Activated CD4-positive, alpha-beta T cell treated with anti-CD3 and anti-CD28 coated beads, Interleukin-2, amount 50 U/mL, for 16 hours (primary cell): ENCODE measurements at places on chromosomes 6 and 20.
A peak's percentile ranks its signal among the peaks of the same experiment; 100 is the strongest.

DNA sequence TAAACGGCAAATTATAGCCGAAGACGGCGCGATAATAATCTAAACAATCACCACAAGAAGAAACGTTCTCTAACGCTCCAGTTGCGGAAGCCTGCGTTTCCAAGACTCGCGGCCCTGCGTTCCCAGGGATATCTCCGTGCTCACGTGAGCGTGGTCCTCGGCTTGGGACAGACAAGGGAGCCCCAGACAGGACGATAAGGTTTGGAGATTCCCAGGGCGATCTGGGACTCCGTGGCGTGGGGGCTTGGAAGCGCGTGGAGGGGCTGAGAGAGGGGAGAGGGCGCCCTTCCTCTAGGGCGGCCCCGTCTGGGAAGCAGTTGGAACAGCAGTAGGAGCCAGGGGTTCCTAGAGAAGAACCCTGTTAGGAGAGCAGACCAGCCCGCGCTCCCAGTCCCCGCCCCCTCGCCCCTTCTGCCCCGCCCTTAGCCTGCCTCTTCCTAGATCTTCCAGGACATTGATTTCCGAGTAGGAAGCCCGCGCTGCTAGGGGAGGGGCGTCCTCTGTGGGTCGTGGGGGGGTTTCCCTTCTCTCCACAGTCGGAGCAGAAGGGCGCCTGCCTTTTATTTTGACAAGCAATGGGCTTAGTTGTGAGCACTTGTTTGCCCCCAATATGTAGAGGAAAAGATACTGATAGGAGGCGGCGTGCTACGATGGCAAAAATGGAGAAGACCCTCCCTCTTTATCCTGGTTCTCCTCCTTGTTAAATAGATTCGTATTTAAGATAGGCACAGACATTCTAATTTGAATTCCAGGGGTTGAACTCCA, 10.6 kb downstream of the NRN1 start:
- DNase-seq: no peak

DNA sequence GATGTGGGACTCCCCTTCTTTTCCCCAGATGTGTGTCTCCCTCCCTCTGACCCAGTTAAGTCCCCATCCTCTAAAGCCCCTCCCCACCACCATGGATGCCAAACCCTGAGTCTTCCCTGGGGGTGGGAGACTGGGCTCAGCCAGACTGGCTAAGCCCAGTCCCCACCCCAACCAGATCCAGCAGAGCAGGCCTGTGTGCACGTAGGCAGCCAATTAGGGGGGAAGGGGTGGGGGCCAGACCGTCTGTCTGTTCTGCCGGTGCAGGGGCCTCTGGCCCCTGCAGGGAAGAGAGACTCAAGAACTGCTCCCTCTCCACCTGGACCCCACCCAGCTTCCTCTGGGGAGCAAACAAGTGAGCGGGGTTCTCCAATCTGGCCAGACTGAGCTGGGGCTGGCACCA, 605 bp downstream of the COX4I2 start:
- no peak for DNase-seq

DNA sequence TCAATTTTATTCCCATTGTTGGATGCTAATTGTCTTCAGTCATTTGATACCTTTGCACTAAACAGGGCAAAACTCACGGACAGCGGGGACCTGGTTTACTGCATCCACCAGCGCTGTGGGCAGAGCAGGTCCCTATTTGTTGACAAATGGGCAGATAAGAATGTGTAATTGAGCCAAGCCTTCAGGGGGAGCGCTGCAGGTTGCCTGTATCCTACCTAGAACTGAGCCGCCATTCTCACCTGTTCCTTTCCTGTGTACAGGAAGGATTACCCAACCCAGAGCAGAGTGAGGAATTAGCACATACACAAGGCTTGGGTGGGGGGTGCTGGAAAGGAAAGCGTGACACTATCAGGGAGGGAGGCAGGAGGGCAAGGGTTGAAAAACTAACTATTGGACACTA, 89.1 kb upstream of the FOXA2 start:
- DNase-seq: no peak

- no peak for DNase-seq
These were observed 715.6 kb upstream of the NRSN1 start for GRCh38 chr6:23410439-23410838.

- no peak for DNase-seq
These were observed 98.7 kb upstream of the SGK1 start for GRCh38 chr6:134416418-134417154.

DNA sequence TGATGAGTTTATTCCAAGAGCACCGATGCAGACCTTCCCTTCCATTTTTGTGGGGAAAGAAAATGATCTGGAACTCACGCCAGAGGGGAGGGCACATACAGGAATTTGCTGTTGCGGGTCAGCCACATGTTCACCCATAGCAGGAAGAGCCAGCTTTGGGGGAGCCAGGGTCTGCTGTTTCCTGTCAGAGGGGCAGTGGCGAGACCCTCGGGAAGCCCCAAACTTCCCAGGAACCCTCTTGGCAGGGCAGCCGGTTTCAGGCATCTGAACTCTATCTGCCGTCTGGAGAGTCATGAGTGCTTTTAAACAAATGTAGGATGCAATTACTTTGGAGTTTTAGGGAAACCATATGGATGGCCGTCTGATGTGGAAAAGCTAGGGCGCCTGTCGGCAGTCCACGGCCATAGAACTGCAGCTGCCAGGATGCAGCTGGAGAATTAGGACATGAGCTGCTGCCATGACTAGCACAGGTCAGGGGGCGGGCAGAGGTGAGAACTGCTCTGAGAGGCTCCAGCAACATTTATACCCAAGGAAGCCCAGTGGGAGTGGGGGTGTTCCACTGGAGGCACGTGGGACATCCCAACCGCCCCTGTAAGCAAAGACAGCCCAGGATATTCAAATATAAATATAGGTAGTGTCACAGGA, 14.8 kb upstream of the SERPINB9 start:
- no peak for DNase-seq

DNA sequence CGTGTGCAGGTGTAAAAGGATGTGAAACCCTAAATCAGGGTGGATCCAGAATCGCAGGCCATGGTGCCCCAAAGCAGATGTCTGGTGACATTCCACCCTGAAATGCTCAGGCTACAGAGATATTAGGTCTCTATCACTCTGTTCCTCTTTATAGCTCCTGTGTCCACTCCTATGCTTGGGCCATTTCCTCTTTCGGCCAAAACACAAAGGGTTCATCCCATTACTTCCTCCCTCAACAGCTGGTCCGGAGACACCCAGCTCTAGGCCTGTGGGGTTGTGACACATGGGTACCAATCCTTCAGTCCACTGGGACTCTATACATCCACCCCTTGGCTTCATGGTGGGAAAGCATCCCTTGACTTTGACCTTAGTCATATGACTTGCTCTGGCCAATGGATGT, 1.7 kb upstream of the SIGLEC1 start:
- DNase-seq: no peak

DNA sequence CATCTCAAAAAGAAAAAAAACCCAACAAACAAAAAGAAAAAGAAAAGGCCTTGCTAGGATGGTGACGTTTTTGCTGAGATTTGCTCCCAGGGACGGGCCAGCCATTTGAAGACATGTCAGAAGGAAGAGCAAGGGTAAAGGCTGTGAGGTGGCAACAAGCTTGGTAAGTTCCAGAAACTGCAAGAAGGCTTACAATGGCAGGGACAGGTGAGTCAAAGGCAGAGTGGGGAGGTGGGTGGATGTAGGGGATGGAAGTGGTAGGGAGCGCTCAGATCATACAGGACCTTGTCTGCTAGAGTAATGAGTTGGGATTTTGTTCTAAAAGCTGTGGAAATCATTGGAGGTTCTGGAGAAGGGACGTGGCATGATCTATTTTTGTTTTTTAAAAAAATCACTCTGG, 4.3 kb downstream of the KIF3B start:
- peak; percentile 30 for DNase-seq

DNA sequence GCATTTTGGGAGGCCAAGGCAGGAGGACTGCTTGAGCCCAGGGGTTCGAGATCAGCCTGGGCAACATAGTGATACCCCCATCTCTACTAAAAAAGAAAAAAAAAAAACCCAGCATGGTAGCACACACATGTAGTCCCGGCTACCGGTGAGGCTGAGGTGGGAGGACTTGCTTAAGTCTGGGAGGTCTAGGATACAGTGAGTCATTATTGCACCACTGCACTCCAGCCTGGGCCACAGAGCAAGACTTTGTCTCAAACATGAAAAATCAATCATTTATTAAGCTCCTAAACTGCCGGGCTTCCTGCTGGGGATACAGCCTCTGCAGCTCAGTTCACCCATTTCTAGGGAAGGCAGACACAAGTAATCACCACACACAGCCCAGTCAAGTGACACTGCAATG, 7.3 kb upstream of the USP45 start:
- no peak for DNase-seq

DNA sequence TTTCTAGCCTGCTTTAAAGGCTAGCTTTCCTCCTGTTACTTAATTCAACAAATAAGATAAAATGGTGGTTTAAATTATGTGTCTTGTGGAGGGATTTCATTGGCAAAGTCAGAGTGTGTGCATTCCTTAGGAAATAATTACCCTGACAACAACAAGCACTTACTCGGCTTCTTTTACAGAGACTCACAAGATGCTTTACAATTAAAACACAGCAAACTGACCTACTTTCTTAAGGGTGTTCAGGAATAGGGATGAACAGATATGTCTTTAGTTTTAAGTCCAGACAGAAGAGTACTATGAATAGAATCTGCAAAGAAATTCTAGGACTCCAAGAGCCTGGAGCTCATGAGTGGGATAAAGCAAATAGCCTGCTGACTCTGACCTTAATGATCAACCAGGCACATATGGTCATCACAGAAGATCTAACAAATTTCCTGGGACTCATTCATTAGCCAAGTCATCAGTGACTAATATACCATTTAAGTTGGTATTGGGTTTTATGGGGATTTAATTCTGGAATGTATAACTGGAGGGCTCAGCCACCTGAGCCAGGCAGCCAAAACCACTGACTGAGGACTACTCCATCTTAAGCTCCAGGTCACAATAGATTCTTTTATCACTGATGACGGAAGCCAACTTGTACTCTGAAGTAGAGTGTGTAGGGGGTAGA, 161.8 kb upstream of the RIMS1 start:
- DNase-seq: no peak

DNA sequence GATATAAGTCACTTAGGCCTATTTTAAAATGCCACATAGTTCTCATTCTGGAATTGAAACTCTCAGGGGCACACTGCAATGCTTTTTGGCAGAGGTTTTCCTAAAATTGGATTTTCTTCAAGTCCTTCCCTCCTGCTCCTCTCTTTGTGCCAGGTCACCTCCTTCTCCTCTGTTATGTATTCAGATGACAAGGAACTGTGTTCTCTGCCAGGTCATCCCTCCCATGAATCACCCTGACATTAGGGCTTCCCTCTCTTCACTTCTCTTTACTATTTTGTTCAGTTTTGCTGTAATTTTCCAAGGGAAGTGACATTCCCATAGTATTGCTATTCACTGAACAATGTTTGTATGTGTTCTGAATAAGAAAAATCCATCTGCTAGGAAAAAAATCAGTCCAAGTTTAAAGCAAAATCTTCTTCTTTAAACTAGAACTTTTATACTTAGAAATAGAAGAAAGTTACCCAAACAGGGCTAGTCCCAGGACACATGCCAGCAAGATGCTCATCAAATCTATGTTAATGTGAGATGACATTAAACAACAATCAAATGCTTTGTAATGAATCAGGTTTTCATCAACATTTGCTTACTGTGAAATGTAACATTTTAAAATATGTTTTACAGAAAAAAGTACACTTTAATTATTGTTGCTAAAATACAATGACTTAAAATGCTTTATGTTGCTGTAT, 461.1 kb downstream of the MMUT start:
- no peak for DNase-seq

DNA sequence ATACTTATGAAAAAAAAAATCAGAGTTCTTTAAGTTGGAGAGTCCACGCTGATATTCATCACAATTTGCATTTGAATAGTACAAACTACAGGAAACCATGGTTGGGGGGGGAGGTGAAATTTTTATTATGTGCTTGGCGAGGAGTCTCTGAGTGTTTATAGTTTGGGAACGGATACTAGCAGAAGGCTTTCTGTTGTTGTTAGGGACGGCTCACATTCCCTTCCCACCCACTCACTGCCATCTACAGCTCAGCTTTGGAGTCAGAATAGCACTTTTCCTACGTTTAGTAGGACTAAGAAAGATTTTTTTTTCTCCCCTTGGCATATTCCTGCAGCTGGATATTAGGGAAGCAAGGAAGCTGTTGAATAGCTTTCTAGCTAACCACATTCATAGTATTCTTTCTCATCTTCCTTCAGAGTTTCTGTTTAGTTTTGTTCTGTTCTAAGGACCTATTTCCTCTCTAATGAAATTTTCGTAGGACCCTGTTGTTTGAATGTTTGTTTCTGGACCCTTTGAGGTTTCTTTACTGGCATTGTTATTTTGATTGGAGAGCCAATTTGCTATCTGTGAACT, 235.1 kb upstream of the ZNF217 start:
- DNase-seq: no peak

DNA sequence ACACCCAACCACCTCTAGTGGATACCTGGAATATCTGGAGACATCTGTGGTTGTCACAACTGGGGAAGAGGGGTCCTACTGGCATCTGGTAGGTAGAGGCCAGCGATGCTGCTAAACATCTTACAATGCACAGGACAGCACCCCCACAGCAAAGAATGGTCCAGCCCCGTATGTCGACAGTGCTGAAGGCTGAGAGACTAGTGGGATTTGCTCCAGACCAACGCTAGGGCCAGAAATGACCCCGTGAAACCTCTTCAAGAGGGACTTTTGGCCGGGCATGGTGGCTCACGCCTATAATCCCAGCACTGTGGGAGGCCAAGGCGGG, 7.2 kb downstream of the PREX1 start:
- no peak for DNase-seq

GRCh38 chr6:10347561-10348327, 67.1 kb downstream of the TFAP2A start:
- DNase-seq: no peak

DNA sequence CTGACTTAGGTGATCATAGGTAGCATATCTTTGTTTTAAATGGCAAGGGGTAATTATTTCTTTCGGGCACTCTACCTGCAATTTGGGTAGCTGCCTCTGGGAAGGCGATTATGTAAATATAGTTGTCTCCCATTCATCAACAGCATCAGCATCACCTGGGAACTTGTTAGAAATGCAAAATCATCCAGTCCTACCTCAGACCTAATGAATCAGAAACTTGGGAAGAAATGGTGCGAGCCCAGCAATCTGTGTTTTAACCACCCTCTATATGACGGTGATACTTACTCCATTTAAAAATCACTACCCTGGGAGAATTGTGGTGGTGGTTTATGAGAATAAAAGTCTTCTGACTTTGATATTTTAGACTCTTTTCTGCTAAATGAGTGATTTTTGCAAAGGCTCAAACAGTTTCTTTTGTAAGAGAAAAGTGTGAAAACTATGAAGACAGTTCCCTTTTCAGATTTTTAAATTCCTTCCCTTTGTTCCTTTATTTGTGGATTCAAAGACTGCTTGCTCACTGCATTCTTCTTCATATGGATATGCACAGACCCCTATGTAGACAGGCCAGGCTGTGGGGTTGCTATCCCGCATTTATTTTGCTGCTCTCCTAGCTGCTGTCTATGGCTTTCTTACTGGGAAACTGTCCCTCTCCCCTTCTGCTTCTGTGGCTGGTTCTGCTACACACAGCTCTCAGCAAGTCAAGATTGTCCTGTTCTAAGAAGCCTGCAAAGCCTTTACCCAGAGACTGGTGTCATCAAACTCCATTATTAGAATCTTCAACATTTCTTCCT, 365.3 kb downstream of the RNF144B start:
- no peak for DNase-seq
